Effector CD8-positive, alpha-beta T cell (primary cell): ENCODE measurements at places on chromosomes 12 and 14.

- no peak for DNase-seq
Observed at GRCh38 chr12:7628381-7628961, 37.2 kb downstream of the APOBEC1 start.

- DNase-seq: no peak
Observed at GRCh38 chr14:104939666-104940410, 15.2 kb downstream of the PLD4 start.

DNA sequence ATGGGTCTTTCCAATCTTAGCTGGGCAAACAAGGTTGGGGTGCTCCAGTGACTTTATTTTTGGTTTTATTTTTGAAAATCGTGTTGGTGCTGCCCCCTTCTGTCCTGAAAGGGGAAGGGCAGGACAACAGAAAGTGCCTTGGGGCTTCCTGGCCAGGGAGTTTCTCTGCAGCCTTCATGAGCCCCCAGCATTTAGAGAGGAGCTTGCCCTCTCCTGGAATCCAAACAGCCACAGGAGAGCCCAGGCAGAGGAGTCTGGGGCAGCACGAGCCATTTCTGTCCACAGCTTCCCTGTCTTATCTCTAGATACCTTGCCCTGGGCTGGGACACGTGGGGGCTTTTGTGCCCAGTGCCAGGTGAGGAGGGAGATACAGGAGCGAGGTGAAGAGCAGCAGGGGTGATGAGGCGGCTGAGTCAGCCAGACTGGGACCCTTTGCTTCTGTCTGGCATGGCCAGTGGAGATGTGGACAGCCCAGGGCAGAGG lies 4.4 kb upstream of the C1RL start:
- peak; percentile 28 for DNase-seq

GRCh38 chr14:79482825-79483224 lies 728.5 kb downstream of the DIO2 start:
- DNase-seq: no peak

DNA sequence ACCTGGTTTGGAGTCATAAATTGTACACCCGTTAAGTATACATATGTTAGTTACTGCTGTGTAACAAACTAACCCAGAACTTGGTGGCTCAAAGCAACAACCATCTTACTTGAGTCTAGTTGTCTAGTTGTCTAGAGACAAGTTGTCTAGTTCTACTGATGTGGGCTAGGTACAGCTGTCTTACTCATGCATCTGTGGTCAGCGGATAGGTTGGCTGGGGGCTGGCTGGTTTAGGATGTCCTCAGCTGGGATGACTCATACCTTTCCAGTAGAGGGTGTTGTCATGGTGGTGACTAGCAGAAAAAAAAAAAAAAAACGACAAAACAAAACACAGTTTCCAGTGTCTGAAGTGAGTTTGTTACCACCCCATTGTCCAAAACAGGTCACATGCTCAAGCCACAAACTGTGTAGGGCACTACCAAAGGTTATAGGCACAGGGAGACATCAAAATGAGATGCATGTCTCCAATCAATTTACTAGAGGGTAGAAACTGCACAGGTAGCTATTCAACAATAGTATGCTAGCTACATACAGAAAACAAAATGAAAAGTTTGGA lies 680.3 kb downstream of the MED13L start:
- DNase-seq: no peak

DNA sequence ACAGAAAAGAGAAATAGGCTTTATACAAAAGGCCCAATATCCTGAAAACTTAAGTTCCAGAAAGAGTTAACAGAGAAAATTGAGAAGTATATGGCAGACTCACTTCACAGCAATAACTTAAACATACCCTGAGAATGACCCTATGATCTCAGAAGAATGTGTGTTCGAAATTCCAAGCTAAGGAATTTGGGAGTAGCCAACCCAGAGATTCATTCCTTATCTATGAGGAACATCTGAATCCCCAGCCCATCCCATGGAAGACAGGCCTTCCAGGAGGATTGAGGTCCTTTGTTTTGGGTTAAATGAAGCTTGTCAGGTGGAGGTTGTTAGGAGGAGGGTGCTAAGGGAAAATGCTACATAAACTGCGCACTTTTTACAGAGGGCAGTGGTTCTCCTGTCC lies 7.5 kb upstream of the SAV1 start:
- no peak for DNase-seq

- DNase-seq: no peak
Observed at GRCh38 chr12:112001576-112001975, 11.4 kb downstream of the TMEM116 start.

- no peak for DNase-seq
Observed at GRCh38 chr12:22835431-22835830, 210.5 kb downstream of the ETNK1 start.

DNA sequence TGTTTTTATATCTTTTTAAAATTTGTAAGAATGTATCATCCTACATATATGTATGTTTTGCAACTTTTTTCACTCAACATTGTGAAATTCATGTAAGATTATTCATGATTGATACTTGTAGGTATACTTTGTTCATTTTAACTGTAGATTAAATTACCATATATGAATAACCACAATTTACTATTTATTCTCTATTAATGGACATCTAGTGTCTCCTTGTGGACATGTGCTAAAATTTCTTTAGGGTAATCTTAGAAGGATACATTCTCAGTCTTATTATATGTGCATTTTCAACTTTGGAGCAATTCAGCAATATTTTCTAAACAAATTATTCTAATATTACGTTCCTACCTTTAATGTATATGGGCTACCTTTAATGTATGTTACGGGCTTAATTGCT lies 192.4 kb downstream of the FUT8 start:
- DNase-seq: no peak

DNA sequence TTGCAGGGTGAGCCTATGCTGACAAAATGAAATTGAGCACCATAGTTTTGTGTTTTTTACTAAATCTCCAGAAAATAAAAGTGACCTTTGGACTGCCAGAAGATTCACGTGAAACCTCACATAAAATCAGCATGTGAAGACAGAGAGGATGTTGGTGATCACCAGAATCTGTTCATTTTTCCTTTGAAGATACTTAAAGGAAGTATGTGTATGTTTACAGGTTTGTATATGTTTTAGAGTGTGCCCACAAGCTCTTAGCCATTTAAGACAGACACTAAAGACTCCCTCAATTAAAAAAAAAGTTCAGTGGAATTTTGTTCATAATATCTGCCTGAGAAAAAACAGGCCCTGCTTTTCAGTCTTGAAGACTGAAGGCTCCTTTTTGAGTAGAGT lies 25.9 kb downstream of the DDX47 start:
- no peak for DNase-seq

- no peak for DNase-seq
Observed at GRCh38 chr14:75011356-75011994, 8.8 kb downstream of the EIF2B2 start.

GRCh38 chr12:34607520-34608195 lies 585.4 kb downstream of the ALG10 start:
- no peak for DNase-seq

GRCh38 chr14:85532374-85533022 lies 2.6 kb downstream of the FLRT2 start:
- DNase-seq: no peak

GRCh38 chr12:79451978-79452377 lies 238.8 kb downstream of the PAWR start:
- no peak for DNase-seq

- DNase-seq: no peak
Observed at GRCh38 chr14:90424686-90425372, 28.0 kb downstream of the CALM1 start.

- no peak for DNase-seq
Observed at GRCh38 chr12:130748786-130749185, 32.7 kb upstream of the RIMBP2 start.

- no peak for DNase-seq
Observed at GRCh38 chr12:18908191-18908590, 170.3 kb downstream of the CAPZA3 start.

GRCh38 chr12:131617596-131618302 lies 93.1 kb upstream of the SFSWAP start:
- no peak for DNase-seq

DNA sequence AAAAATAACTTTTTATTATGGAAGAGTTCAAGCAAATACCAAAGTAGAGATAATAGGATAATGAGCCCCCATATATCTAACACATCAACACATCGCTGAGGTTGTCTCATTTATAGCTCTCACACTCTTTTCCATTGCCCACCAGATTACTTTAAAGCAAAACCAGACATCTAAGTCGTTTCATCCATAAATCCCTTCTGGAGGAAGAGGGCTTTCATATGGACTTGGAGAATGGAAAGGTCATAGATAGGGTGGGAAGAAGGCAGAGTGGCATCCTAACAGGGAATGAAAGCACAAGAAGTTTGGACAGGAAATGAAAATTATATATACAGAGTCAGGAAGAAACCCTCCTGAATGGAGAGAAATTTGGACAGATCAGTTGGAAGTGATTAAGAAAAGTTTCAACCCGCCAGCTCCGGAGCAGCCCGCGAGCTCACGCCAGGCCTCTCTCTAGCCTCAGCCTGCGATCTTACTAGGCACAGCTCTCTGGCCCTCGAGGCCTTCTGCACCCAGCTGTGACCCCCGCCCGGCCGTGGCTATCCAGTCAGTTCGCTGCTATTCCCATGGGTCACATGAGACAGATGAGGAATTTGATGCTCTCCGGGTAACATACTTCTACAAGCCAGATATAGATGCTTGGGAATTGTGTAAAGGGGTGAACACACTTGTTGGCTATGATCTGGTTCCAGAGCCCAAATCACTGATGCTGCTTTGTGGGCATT lies 48.4 kb upstream of the NID2 start:
- no peak for DNase-seq

DNA sequence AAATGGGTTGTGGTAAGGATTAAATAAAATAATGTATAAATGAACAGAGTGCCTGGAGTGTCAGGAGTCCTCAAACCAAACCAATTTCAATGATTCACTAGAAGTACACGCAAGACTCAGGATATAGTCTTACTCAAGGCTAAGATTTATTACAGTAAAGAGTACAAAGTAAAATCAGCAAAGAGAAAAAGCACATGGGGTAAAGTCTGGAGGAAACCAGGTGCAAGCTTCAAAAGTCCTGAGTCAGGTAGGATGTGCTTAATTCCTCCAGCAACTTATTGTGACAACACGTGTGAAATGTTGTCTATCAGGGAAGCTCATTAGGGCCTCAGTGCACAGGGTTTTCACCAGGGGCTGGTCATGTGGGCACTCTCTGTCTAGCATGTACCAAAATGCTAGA lies 105.8 kb upstream of the NAP1L1 start:
- DNase-seq: no peak

DNA sequence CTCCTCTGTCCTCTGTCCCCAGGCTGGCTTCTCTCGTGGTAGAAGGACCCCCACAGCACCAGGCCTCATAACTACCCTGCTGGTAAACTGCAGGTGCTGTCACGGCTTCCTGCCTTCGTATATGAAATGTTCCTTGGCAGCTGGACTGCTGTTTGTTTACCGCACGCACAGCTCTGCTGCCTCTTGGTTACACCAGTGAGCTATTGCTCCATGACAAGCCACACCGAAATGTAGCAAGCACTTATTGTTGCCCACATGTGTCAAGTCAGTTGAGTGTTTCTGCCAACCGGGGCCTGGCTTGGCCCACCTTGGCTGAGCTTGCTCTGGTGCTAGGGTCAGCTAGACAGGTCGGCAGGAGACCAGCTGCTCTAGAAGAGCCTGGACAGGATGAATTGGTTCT lies 21.7 kb upstream of the TCL1B start:
- no peak for DNase-seq

DNA sequence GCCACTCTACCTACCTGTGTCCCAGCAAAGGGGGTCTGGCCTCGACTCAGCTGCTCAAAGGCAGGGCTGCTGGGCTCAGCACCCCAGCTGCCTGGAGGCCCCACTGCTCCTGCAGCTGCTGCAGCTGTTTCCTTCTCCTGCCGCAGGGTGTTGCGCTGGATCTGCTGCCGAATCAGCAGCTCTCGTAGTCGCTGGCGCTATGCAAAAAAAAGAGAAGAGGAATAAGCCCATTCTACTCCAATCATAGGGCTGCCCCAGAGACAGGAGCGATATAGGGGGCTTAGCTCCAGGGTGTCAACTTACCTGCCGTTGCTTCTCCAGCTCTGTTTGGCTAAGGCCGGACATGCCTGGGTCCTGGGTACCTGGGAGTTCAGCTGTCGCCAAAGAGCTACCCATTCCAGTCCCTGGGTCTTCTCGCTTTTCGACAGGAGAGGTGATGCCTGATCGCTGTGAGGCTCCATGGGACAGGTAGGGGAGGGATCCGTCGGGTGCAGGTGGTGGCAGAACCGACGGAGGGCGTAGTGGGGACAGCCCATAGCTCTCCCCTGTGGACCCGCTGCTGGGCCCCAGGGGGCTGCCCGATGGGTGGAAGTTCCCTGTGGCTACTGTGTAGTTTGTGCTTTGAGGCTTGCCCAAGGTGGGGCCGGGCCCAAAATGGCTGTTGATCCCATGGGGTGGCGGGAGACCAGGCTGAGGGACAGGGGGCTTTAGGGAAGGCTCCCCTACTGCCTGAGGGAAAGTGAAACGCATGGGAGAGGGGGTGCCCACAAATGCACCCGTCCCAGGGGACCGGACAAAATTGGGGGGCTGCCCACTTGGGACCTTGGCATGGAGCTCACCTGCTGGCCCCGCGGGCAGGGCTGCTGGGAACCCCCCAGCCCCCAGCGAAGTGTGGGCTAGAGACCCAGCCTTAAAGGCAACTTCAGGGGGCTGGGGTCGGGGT lies 20.9 kb downstream of the KMT2D start:
- no peak for DNase-seq

- DNase-seq: no peak
Observed at GRCh38 chr12:113154351-113154973, 4.9 kb downstream of the CFAP73 start.

DNA sequence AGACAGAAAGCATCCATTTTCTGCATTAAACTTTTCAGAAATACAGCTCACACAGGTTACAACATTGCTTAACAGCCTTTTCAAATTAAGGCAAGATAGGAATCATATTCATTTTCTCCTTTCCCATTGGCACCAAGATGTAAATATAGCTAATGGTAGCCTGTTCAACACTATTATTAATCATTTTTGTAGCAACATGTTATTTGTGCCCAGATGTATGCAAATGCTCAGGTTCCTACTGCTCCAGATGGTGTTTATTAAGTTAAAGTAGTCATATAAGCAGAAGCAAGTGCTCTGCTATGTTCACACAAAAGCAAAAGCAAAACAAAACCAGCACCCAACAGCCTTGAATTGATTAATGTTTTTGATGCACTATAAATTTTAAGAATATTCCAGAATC lies 1110.6 kb downstream of the SLC6A15 start:
- no peak for DNase-seq

GRCh38 chr14:21070083-21070609 lies at the start of gene ARHGEF40:
ARHGEF40 (plus strand) TSS chr14:21070304; CDS start chr14:21070397, 93 bp downstream.
- no peak for DNase-seq

DNA sequence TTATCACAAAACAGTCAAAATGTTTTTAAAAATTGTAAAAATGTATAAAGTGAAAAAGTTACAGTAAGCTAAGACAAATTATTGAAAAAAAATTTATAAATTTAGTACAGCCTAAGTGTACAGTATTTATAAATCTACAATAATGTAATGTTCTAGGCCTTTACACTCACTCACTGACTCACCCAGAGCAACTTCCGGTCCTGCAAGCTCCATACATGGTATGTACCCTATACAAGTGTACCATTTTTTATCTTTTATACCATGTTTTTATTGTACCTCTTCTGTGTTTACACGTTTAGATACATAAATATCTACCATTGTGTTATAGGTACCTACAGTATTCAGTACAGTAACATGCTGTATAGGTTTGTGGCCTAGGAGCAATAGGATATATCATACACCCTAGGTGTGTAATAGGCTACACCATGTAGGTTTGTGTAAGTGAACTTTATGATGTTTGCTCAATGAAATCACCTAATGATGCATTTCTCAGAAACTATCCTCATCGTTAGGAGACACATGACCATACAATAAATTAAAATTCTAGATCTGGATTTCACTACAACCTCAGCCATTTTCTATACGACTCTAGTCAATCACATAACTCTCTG lies 66.8 kb downstream of the TXNDC16 start:
- DNase-seq: no peak
